ENCODE measurements at places on chromosomes 5 and 9.

GRCh38 chr5:84290673-84291072 lies 94.0 kb downstream of the EDIL3 start:
- no peak for DNase-seq

- DNase-seq: peak; percentile 28
Observed at GRCh38 chr5:172904643-172905345, 54.4 kb upstream of the RPL26L1 start.

DNA sequence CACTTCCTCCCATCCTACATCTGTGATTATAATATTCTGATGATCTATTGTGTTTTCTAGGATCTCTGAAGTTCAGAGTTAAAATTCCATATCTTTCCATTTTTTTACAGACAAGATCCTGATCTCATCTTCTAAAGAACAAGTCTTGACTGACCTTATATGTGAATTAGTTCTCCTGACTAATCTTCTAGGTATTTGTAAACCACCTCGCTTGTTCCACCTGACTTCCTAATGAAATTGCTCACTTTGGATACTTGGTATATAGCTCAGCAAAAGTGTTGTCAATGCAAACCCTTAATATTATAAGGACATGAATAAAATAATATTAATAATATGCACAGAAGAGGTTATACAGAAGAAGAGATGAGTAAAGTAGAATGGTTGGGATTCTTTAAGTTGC lies 68.2 kb upstream of the NR4A3 start:
- no peak for DNase-seq

DNA sequence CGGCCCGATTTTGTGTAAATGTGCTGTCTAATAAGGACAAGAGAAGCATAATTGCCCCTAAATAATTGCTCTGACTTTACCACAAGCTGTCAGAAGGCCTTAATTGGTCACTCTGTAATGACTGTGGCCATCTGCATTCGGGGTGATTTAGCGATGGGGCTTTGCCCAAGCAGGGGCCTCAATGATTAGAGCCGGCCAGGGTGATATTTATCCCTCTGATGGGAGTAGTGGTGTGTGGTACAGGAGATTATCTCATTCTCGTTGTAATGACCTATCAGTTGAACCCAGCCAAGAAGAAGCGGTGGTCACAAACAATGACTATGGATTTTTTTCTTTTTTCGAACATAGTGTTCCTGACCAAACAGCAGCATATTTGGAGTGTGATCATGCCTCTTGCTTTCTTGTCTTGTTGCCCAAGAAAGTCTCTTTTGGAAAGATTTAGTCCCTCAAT lies 72.0 kb upstream of the SAP30L start:
- no peak for DNase-seq

DNA sequence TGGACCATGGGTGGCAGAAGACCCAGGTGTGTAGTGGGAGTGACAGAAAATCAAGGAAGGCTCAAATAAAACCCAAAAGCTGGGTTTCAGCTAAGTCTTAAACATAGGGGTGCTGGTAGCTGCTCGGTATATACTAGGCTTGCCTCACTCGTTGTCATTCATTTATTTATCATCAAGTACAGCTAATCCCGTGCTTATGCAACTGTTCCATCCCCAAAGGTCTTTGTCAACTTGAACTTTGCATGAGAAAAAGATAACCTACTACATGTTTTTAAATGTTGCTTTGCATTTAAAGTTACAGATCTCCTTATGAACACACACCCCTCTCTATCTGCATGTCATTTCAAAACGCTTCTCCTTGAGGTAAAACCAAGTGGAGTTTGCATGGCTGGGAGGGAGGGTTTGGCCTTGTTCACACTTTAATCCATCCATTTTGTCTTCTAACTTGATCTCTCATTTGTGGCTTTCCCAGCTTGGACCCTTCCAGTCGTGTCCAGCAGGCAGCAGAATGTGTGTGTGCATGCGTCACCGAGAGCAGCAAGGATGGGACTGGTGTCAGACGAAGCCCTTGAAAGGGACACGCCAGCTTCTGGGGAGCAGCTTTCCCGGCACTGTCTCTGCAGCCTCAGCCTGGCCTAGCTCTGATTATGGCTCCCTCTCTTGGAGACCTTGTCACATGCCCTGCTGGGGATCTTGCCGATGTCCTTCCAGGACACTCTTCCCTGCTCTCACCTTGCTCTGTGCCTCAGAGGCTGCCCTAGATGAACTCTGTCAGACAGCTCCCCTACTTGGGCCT lies 133.5 kb downstream of the GADD45G start:
- no peak for DNase-seq

GRCh38 chr5:76576450-76576849 lies 46.8 kb downstream of the F2RL2 start:
- DNase-seq: no peak

- DNase-seq: no peak
Observed at GRCh38 chr5:148333262-148333849, 2.0 kb upstream of the SPINK9 start.

GRCh38 chr5:152527358-152528052 lies 122.4 kb upstream of the NMUR2 start:
- DNase-seq: no peak

DNA sequence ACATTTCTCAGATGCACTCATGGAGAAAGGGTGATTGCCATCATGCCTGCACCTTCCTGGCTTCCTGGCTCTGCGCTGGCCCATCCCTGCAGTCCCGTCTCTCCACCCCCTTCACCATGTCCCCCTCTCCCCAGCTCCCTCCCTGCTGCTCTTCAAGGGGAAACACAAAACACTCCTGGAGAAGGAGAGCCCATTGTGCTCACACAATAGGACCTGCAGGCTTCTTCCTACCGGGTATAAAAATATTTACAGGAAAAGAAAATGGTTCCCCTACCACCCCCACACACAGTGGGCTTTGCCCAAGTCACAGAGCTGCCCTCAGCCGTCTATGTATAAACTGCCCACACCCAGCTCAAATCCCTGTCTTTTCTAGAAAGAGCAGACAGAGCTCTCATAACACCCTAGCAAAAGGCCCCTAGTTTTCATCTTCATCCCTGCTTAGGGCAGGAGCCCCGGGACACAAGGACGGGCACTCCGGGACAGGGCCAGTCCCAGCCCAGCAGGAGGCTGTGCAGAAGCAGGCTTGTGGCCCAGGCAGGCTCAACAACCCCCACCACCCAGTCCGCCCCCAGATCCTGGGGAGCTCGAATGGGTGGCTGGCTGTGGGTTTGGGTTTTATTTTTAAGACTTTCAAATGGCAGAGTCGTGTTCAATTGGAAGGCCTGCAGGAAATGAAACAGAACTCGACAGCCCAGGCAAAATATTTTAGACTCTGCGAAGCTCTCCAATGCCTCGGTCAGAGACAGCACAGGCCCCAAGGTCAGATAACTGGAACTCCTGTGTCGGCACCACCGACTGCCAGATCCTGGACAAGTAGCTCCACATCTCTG lies 77.3 kb downstream of the LRSAM1 start:
- DNase-seq: no peak

DNA sequence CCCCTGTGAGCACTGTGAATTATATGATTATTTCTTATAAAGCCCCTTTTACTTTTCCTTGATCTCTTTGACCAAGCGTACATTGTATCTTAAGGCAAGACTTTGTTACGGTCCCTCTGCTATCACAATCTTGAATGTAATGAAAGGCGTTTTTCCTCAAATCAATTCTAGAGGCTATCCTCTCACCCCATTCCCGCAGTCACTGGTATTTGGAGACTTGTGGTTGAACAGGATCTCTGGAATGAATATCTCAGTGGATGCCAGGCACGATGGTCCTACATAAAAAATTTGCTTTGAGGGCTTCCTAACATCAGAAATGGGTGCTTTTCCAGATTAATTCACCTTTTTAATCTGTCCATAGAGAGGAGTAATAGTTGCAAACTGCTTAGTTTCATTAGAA lies 151.4 kb upstream of the PAPPA start:
- no peak for DNase-seq

DNA sequence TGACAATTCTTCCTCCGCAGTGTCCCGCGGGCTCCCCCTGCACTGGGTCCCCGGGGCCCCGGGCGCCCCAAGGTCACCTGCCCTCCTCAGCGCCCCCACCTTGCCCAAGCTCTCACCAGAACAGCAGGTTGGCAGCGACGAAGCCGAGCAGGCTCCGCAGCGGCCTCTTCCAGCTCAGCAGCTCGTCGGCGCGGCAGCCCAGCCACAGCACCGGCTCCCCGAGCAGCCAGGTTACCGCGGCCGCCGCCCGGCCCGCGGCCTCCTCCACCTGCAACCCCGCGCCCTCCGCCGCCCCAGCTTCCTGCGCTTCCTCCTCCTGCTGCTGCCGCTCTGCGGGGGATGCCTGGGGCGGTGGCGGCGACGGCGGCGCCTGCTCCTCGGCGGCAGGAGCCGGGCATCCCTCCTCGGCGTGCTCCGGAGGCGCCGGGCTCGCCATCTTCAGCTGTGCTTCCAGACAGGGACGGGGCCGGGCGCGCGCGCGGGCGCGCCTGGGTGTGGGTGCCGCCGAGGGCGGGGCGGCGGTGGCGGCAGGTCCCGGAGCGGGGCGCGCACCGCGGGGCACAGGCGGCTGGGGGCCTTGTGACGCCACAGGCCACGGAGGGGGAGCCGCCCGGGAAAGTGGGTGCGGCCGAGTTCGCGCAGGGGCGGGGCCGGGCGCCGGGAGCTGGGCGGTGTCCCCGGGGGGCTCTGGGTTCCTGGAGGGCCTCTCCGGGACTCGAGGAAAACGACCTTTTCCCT lies at the start of gene RETREG1:
Gene RETREG1 (minus strand): TSS at position 462 of the 738 bp plus-strand sequence. CDS start 26 bp downstream, at position 436.
- peak; percentile 69 for DNase-seq

DNA sequence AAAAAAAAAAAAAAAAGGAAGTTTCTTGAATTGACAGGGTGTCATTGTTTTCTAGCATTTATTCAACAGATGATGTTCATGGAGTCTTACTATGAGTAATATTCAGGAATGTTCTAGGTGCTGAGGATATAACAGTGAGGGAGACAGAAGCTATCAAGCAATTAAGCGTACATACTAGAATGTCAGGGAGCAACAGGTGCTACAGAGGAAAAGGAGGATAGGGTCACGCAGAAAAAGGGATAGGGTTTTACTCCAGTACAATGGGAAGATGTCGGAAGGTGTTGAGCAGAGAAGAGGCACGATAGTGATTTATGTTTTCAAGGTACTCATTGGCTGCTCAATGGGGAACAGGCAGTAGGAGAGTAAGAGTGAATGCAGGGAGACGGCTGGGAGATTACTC lies 6.6 kb upstream of the RASGRF2 start:
- DNase-seq: no peak

- DNase-seq: no peak
Observed at GRCh38 chr5:171978519-171978918, 27.9 kb downstream of the FBXW11 start.

GRCh38 chr9:109203761-109204360 lies 36.8 kb upstream of the FRRS1L start:
- DNase-seq: no peak

GRCh38 chr9:133237035-133237731 lies 28.1 kb upstream of the OBP2B start:
- DNase-seq: no peak

DNA sequence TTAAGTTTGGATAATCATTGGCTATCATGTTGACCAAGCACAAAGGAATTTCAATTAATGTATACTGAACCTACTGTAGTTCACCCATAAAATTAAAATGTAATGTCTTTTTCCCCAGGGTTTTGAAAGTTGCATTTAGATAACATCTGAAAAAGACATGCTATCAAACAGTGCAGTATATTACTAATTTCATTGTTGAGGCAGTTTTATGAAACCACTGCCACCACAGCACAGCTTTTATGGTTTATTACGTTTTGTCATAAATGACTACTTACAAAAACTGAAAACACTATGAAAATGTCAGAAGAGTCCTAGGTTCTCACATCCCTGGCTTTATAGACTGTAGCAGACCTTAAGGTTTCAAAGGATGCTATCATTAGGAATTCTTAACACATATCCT lies 32.0 kb upstream of the HAPLN1 start:
- DNase-seq: no peak

- no peak for DNase-seq
Observed at GRCh38 chr5:53069626-53070025, 39.9 kb downstream of the MOCS2 start.

DNA sequence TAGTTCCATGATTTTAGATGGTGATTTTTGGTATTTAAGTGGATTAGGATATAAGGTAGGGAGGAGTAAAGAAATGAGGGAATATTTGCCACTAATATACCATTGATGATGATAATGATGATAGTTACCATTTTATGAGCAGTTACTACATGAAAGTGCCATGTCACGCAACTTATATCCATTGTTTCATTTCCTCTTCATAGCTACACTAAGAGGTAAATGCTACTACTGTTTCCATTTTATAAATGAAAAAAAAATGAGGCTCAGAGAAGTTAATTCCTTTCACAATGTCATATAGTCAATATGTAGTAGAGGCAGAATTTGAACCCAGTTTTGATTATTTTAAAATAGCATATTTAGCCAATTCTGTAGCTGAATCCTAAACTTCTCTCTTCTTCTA lies 112.2 kb upstream of the ADRA1B start:
- DNase-seq: no peak

DNA sequence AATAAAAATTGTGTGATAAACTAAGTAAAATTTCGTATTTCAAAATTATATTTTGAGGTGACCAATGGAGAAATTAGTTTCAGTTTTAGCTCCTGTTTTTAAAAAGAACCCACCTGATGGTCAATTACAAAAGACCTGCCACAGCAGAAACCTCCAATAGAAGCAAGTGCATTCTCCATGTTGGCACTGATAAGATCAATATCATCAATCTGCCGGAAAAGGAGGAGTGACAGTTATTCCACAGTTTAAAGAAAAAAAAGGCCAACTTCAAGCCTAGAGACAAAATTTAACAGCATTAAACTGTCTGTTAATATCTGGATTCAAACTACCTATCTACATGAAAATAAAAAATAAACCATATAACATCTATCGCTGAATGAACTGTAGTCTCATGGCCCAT lies 67.7 kb downstream of the SPTLC1 start:
- DNase-seq: no peak

- no peak for DNase-seq
Observed at GRCh38 chr5:170635706-170636105, 131.9 kb downstream of the KCNIP1 start.

- DNase-seq: no peak
Observed at GRCh38 chr5:143345671-143346440, 57.6 kb downstream of the NR3C1 start.

DNA sequence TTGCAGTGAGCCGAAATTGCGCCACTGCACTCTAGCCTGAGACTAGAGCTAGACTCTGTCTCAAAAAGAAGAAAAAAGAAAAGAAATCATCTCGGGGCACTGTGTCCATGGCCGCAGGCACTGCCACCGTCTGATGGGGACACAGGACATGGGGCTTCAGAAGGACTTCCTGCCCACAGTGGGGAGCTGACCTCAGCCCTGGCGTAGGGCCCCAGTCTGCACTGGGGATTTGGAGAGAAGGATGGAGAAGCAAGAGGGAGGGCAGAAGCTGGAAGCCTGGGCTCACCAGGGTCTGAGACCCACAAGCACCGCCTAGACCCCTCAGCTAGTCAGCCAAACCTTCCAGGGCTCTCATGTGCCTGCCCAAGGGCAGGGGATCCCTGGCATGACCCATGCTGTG lies 4.1 kb upstream of the SARDH start:
- no peak for DNase-seq

DNA sequence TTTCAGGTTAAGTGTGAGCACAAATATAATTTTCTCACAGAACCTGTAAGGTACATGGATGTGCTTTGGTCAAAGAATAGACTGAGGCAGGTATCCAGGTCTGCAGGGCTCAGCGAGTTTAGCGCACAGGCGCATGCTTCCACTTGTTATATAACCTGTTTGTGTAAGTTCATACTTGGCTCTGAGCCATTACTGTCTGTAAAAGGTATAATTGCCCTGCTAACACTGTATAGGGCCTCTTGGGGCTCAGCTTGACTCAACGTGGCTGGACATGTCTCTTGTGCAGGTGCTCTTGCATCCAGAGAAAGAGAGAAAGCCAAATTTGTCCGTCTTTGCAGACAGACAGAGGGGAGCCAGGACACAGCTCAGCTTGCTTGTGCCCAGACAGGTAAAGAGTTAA lies 759.6 kb downstream of the MTRR start:
- no peak for DNase-seq

Data from substantia nigra (tissue), 51 donors.